ENCODE measurements at places on chromosomes 6 and 20. TPM values are rescaled to one million over a fixed set of nuclear protein-coding genes. Genes with fewer than 3 reads are reported as not detected.

The GOPC gene
- total RNA-seq: 24.1 TPM

The MACROD2 gene
- total RNA-seq: not detected

The ANGPT4 gene
- not detected for total RNA-seq

The SLC13A3 gene
- not detected for total RNA-seq

The MRS2 gene
- 18.7 TPM for total RNA-seq

The THEMIS gene
- total RNA-seq: 101 TPM

The SLC39A7 gene
- 34.8 TPM for total RNA-seq

The KCNQ2 gene
- total RNA-seq: 0.10 TPM

The SLC24A3 gene
- not detected for total RNA-seq

The LY6G6C gene
- not detected for total RNA-seq

The C6orf58 gene
- not detected for total RNA-seq

The DSP gene
- total RNA-seq: 0.04 TPM

The CST3 gene
- total RNA-seq: 1.6 TPM

The FAM162B gene
- total RNA-seq: not detected

The RPS10 gene
- total RNA-seq: 1,644 TPM

Measured in activated CD4-positive, alpha-beta T cell treated with anti-CD3 and anti-CD28 coated beads, Interleukin-2, amount 10 ng/mL, durations not matched to agents 7 days and 5 days (primary cell).